Stimulated activated CD4-positive, alpha-beta T cell treated with anti-CD3 and anti-CD28 coated beads, Interleukin-12 subunit alpha, Interleukin-12 subunit beta, amount 100 ng/mL, for 48 hours (primary cell): ENCODE measurements at places on chromosomes 5 and 9.

- no peak for DNase-seq
Measured at GRCh38 chr5:158511454-158511853, 588.3 kb downstream of the EBF1 start.

GRCh38 chr5:17839848-17840247 lies 205.6 kb downstream of the TAF11L14 start:
- no peak for DNase-seq

GRCh38 chr5:2666081-2666480 lies 85.4 kb downstream of the IRX2 start:
- no peak for DNase-seq

- DNase-seq = no peak
Measured at GRCh38 chr9:88663771-88664419, 128.9 kb downstream of the NXNL2 start.

GRCh38 chr5:81590498-81591384 lies 160.2 kb downstream of the SSBP2 start:
- no peak for DNase-seq

DNA sequence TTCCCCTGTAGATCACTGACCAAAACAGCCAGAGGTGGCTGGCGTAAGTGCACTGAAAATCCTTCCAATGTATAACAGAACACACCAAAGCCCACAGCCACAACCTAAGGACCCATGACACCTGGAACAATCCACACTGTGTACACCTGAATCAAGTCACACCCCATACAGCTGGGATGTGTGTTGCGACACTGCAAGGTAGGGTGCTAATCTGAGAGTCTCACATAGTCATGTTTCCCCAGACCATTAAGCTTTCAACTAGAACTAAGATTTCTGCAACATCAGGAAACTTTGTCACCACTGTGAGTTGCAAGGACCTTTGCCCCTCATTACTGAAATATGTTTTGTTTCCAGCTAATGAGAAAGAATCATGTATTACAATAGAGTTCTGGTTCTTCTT lies 59.4 kb downstream of the MED27 start:
- no peak for DNase-seq

DNA sequence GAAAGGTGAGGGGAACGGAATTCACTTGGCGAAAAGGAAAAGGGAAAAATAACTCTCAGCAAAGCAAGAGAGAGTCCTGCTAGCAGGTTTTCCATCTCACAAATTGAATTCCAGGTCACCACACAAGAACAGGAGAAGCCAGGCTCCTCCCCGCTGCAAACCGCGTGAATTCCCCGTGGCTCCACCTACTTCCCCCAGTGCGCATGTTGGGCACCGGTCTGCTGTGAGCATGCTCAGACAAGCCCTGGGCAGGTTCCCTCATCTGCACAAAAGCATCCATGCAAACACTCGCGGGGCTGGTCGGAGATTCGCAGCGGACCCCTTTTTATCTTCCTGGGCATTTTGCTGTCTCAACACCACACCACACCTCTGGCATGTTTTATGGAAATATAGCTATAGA lies 58.5 kb upstream of the S1PR3 start:
- DNase-seq = no peak

DNA sequence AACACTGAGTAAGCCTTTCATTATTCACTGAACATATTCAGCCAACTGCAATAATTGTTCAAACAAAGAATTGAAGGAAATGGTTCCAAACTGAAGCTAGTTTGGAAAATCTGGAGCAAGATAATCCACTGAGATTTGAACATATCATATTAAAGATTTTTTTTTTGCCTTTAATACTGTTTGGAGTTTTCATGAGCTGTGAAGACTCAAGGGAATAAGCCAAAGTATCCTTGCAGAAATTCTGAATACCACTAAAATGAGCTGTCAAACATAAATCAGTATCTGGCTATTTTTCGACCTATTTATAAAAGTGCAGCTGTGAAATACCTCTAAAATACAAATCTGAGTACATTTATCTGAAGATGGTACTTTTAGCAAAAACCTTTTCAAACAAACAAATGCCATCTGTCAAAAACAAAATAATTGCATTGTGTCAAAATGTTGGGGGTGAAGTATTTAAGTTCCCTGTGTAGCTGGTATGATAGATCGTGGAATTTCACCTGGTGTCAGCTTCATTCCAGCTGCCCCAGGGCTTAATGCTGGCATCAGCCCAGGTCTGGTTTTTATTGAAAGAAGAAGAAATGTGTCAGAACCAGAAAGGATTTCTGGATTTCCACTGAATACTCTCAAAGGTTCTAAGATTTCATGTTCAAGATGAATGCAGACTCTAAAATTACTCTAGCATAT lies 149.0 kb upstream of the GRAMD2B start:
- no peak for DNase-seq
